Large intestine (tissue), 12 donors: ENCODE measurements at places on chromosomes 3 and 15. TPM values are rescaled to one million over a fixed set of nuclear protein-coding genes. Genes with fewer than 3 reads are reported as not detected.
A peak's percentile ranks its signal among the peaks of the same experiment; 100 is the strongest.

DNA sequence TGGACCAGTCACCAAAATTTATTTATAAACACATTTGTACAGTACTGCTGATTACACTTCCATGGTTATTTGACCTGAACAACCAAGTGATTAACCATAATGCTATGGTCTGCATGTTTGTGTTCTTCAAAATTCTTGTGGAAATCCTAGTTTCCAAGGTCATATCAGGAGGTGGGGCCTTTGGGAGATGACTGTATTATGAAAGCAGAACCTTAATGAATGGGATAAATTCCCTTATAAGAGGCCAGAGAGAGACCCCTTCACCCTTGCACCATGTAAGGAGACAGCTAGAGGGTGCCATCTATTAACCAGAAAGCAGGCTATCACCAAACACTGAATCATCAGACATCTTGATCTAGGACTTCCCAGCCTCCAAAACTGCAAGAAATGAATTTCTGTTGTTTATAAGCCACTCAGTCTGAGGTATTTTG is 1.9 kb downstream of the SCAPER start:
- H3K27me3 ChIP-seq = no peaks in the 10 kb centered on the region
- no peak overlapping the region for H3K4me3 ChIP-seq
- H3K27ac ChIP-seq = peak overlapping the region; percentile 98
- H3K36me3 ChIP-seq = no peaks in the 10 kb centered on the region
- H3K4me1 ChIP-seq = peaks cover 17% of the 10 kb centered on the region
- peak; percentile 41 for DNase-seq

DNA sequence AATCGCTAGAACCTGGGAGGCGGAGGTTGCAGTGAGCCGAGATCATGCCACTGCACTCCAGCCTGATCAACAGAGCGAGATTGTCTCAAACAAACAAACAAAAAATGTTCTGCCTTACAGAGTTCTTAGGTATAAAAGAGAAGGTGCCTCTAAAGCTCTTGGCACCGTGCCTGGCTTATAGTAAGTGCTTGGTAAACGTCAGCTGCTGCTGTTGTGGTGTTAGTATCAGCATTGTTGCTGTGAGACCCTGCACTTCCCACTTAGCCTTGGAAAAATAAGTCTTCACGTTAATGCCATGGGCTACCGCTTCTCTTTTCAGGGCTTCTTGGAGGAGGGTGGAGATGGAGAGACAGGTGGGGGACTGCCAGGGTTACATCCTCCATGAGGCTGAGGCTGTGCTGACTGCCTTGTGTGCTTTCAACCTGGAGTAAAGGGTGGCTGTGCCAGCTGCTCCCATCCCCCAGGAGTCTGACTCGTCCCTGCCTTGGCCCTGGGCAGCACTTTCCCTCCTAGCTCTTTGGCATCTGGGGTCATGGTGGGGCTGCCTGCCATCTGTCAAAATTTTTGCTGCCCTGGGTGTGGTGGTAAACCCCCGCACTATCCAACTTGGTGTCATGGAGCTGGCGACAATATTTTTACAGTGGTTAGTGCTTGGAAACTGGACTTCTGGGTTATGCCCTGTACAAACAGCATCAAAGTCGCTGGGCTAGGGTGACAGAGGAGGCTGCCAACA is 17.8 kb downstream of the FLNB start:
- no peak overlapping the region for H3K4me3 ChIP-seq
- H3K27ac ChIP-seq = no peak overlapping the region
- H3K36me3 ChIP-seq = peaks cover 3% of the 10 kb centered on the region
- no peaks in the 10 kb centered on the region for H3K27me3 ChIP-seq
- peak; percentile 49 for DNase-seq

GRCh38 chr3:152964911-152965609 is 130.1 kb downstream of the P2RY1 start:
- no peaks in the 10 kb centered on the region for H3K36me3 ChIP-seq
- H3K27me3 ChIP-seq = no peaks in the 10 kb centered on the region
- peak; percentile 10 for DNase-seq
- peaks cover 4% of the 10 kb centered on the region for H3K4me1 ChIP-seq
- peak overlapping the region; percentile 8 for H3K27ac ChIP-seq
- H3K4me3 ChIP-seq = no peak overlapping the region

DNA sequence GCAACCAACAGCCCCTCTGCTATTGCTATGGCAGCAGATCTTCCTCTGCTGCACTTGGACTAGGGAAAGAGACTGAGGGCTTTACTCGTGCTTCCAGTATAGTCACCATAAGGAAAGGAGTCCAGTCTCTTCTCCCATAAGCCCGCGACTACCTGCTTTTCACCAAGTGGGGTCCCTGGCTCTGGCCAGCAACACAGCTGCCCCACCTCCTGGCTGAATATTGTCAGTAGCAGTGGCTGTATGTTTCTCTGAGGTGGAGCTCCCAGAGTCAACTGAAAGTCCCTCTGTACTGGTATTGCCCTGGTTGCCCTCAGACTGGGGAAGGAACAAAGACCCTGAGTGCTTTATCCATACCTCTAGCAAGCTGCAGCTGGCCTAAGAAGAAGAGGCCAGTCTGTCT is 719.6 kb downstream of the SQOR start:
- no peak overlapping the region for H3K27ac ChIP-seq
- no peak for DNase-seq
- H3K4me3 ChIP-seq = no peak overlapping the region
- H3K36me3 ChIP-seq = no peaks in the 10 kb centered on the region
- H3K4me1 ChIP-seq = no peaks in the 10 kb centered on the region

GRCh38 chr15:41801185-41801584 is 26.7 kb upstream of the JMJD7 start:
- H3K4me3 ChIP-seq = no peak overlapping the region
- H3K4me1 ChIP-seq = peaks cover 15% of the 10 kb centered on the region
- H3K36me3 ChIP-seq = peaks cover 31% of the 10 kb centered on the region
- H3K27ac ChIP-seq = no peak overlapping the region
- no peaks in the 10 kb centered on the region for H3K27me3 ChIP-seq

The RBP2 gene
- polyA plus RNA-seq = 2,966 TPM

DNA sequence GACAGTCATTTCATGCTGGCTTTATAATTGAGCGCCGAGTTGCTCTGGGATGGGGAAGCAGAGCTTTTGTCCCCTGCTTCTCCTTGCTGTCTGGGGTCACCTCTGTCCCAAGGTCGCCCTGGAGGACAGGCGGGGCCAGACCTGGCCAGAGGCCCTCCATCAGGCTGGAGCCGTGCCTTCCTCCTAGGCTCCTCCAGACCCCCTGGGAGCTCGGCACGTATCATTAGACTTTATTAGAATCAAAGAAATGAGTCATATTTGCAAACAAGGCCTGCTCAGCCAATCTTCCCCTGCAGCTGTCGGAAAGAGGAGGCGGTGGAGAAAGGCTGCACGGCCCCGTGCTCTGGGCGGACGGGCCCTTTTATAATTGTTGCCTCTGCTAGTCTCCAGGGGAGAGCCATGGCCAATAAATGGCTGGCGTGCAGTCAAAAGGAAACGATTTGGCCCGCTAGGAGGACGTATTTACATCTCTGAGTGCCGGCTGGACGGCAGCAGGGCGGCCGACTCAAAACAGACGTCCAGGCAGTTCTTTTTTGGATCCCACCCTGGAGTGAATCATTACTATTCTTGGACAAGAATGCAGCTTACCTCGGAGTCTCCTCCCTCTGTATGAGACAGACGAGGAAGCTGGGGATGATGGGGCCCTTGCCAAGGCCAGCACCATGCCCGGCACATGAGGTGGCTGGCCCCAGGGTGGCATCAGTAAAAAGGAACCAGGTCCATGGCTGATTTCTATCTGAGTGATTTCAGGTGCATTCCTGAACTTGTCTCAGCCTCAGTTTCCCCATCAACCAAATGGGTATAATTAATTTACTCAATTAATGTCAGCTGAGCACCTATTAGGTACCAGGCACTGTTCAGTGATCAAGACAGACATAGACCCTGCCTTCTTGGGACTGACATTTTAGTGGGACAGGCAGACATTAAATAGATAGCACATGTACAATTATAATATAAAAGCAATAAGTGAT is 50.6 kb downstream of the SLC6A6 start:
- H3K27me3 ChIP-seq = no peaks in the 10 kb centered on the region
- peak; percentile 79 for DNase-seq

The BHLHE40 gene
- polyA plus RNA-seq = 101 TPM

DNA sequence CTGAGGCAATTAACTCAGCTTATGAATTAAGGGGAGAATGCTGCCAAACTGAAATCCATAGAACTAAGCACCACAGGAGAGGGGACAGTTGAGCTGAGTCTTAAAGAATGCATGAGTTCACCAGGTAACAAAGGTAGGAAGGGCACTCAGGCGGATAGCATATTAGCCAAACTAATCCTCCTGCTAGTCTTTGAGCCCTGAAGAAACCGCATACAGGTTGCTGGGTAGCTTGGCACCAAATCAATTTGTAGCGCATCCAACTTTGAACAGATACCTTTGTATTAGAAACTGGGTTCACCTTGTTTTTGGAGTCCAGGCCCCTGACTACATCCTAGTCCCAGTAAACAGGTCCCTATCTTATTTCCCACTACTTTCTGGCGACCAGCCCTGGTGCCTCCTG is 93.7 kb downstream of the FRMD4B start:
- H3K4me1 ChIP-seq = peaks cover 6% of the 10 kb centered on the region
- no peaks in the 10 kb centered on the region for H3K36me3 ChIP-seq
- no peak overlapping the region for H3K4me3 ChIP-seq
- no peaks in the 10 kb centered on the region for H3K27me3 ChIP-seq

GRCh38 chr15:48395521-48396011 is 64.3 kb downstream of the DUT start:
- H3K36me3 ChIP-seq = no peaks in the 10 kb centered on the region
- DNase-seq = peak; percentile 6
- H3K27me3 ChIP-seq = no peaks in the 10 kb centered on the region

DNA sequence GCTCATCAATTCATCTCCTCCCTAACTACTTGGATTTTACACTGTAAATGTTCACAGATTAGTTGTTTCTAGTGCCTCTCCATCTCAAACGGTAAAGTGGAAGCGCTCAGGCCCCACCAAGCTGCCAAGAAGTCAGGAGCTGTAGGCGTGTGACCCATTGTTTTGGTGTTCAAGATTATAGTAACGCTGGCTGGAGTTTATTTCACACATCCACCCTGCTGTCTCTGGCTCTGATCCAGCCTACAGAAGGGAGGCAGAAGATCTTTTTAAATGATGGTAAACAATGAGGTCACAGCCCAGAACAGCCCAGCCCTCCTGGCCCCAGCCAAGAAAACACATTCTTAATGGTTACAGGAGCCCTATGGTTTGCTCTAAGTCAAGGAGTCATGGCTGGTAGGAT is 25.7 kb upstream of the GALNT15 start:
- no peaks in the 10 kb centered on the region for H3K36me3 ChIP-seq
- peak; percentile 59 for DNase-seq
- H3K27ac ChIP-seq = no peak overlapping the region

The GOLGA8T gene
- polyA plus RNA-seq = 0.75 TPM

The MKRN2OS gene
- 5.1 TPM for polyA plus RNA-seq

DNA sequence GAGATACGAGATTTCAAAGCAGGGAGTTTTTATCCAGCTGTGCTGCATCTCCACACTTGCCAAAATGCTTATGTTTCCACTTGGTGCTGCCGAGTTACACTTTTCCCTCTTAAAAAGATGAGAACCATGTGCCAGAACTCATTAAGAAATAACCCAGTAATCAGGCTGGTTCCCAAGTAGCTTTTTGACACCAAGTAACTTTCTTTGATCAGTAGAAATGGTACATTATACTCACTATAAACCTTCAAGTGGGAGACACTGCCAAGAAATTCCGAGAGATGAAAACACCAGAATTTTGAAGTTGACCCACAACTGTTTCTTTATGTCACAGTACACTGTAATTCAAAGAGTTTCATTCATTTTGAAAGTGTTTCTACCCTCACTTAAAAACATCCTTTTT is 164.6 kb upstream of the CCDC54 start:
- no peaks in the 10 kb centered on the region for H3K4me1 ChIP-seq
- DNase-seq = no peak
- H3K36me3 ChIP-seq = no peaks in the 10 kb centered on the region
- H3K27ac ChIP-seq = no peak overlapping the region

- no peaks in the 10 kb centered on the region for H3K27me3 ChIP-seq
- no peaks in the 10 kb centered on the region for H3K36me3 ChIP-seq
- no peaks in the 10 kb centered on the region for H3K4me1 ChIP-seq
- no peak overlapping the region for H3K4me3 ChIP-seq
Measured at GRCh38 chr3:15997274-15997943, 177.1 kb upstream of the GALNT15 start.

The TTC21A gene
- 5.8 TPM for polyA plus RNA-seq

The IL17RE gene
- 60.9 TPM for polyA plus RNA-seq

DNA sequence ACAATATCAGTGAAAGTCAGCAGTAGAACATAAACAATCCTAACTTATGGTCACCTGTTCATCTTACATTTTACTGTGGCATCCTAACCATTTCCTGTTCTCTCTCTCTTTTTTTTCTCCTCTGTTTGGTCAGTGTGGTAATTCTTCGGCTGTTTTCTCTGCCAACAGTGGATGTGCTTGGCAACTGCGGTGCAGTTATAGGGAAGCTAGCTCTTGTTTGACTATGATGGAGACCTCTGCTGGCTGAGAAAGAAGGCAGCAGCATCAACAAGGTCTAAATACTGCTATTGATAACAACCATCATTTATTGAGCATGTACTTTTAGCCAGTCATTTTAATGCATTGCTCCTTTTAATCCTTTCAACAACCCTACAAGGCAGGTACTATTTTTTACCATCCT is 723 bp upstream of the DRD3 start:
- H3K36me3 ChIP-seq = no peaks in the 10 kb centered on the region
- no peaks in the 10 kb centered on the region for H3K4me1 ChIP-seq
- H3K27me3 ChIP-seq = no peaks in the 10 kb centered on the region
- H3K4me3 ChIP-seq = no peak overlapping the region
- DNase-seq = no peak

The AADACL2 gene
- polyA plus RNA-seq = 0.01 TPM

DNA sequence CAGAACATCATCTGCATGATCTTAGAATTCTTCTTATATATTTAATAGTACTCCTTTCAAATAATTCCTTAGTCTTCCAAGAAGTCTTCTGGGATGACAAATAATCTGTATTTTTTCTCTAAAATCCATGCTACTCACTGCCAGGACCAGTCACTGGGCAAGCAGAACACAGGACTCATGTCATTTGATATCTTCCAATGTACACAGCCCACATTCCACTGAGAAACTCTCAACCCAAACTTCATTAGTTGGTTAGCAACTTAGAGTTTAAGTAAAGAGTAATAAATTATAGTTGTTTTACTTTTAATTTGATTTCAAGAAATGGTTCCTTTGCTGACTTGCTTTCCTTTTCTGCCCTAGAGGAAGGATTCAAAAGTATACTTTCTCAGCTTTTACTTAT is 317.0 kb downstream of the VGLL3 start:
- H3K4me1 ChIP-seq = peaks cover 2% of the 10 kb centered on the region
- no peak for DNase-seq
- no peak overlapping the region for H3K27ac ChIP-seq
- no peaks in the 10 kb centered on the region for H3K27me3 ChIP-seq
- no peak overlapping the region for H3K4me3 ChIP-seq

- no peaks in the 10 kb centered on the region for H3K27me3 ChIP-seq
- no peaks in the 10 kb centered on the region for H3K36me3 ChIP-seq
- H3K27ac ChIP-seq = no peak overlapping the region
- no peak overlapping the region for H3K4me3 ChIP-seq
- no peak for DNase-seq
- H3K4me1 ChIP-seq = peaks cover 9% of the 10 kb centered on the region
Measured at GRCh38 chr3:111695636-111696117, 100.5 kb upstream of the ZBED2 start.

- H3K36me3 ChIP-seq = no peaks in the 10 kb centered on the region
- peaks cover 24% of the 10 kb centered on the region for H3K4me1 ChIP-seq
- no peak for DNase-seq
- H3K27ac ChIP-seq = no peak overlapping the region
- no peaks in the 10 kb centered on the region for H3K27me3 ChIP-seq
- H3K4me3 ChIP-seq = no peak overlapping the region
Measured at GRCh38 chr3:100082714-100083113, 31.6 kb downstream of the FILIP1L start.

The AP3B2 gene
- polyA plus RNA-seq = 10.2 TPM

- no peaks in the 10 kb centered on the region for H3K27me3 ChIP-seq
- H3K4me3 ChIP-seq = no peak overlapping the region
- DNase-seq = no peak
- H3K4me1 ChIP-seq = no peaks in the 10 kb centered on the region
Measured at GRCh38 chr3:133117342-133117741, 79.2 kb downstream of the TMEM108 start.

The ADAMTS17 gene
- 3.7 TPM for polyA plus RNA-seq
